IMR-90 (cell line): ENCODE measurements at places on chromosomes 5 and 9. TPM values are rescaled to one million over a fixed set of nuclear protein-coding genes. Genes with fewer than 3 reads are reported as not detected.

The FAM163B gene
- total RNA-seq: not detected in 2 replicates

The FLT4 gene
- total RNA-seq: under 0.01 and 0.28 TPM in 2 replicates

The IL13 gene
- total RNA-seq: not detected in 2 replicates

The PCDHA11 gene
- total RNA-seq: under 0.01 TPM in 1 of 2 replicates, not detected in the other

The HSPB3 gene
- total RNA-seq: 0.54 TPM in 1 of 2 replicates, not detected in the other

The CHSY3 gene
- 1.3 and 1.4 TPM in 2 replicates for total RNA-seq

The GABRB2 gene
- not detected in 2 replicates for total RNA-seq

The DCAF12 gene
- 6.9 and 7.2 TPM in 2 replicates for total RNA-seq

The PCDHGA3 gene
- total RNA-seq: 1.4 and 1.7 TPM in 2 replicates

The LRRC70 gene
- 0.36 and 0.83 TPM in 2 replicates for total RNA-seq

The ADGRD2 gene
- total RNA-seq: not detected in 2 replicates

The HMCN2 gene
- total RNA-seq: not detected in 2 replicates

The PCA3 gene
- not detected in 2 replicates for total RNA-seq

The EIF4E1B gene
- total RNA-seq: not detected in 2 replicates

The TXNDC8 gene
- not detected in 2 replicates for total RNA-seq

The PHF24 gene
- not detected in 2 replicates for total RNA-seq

The SLC6A7 gene
- under 0.01 TPM in 1 of 2 replicates, not detected in the other for total RNA-seq

The PCDHGA6 gene
- 4.1 and 4.2 TPM in 2 replicates for total RNA-seq

The FOXD4 gene
- total RNA-seq: 0.18 TPM in 1 of 2 replicates, not detected in the other

The PCDHGA7 gene
- total RNA-seq: 3.3 and 3.4 TPM in 2 replicates

The TMC1 gene
- not detected in 2 replicates for total RNA-seq

The INSL4 gene
- not detected in 2 replicates for total RNA-seq

The PJA2 gene
- total RNA-seq: 70.6 and 112 TPM in 2 replicates

The BTNL8 gene
- not detected in 2 replicates for total RNA-seq

The PCDHA7 gene
- under 0.01 and 0.18 TPM in 2 replicates for total RNA-seq

The GFI1B gene
- total RNA-seq: not detected in 2 replicates

The SPATA31D4 gene
- total RNA-seq: not detected in 2 replicates

The CAMK4 gene
- total RNA-seq: 4.8 and 6.7 TPM in 2 replicates

The PTPN3 gene
- 0.72 and 0.83 TPM in 2 replicates for total RNA-seq

The SLC25A2 gene
- 0.28 TPM in 1 of 2 replicates, not detected in the other for total RNA-seq

The CSF1R gene
- total RNA-seq: under 0.01 and 0.36 TPM in 2 replicates

The DBH gene
- not detected in 2 replicates for total RNA-seq

The PCDHAC2 gene
- not detected in 2 replicates for total RNA-seq

The TXNDC15 gene
- total RNA-seq: 101 and 125 TPM in 2 replicates

The CCDC127 gene
- total RNA-seq: 3.9 and 4.4 TPM in 2 replicates

The AJM1 gene
- 0.18 and 0.28 TPM in 2 replicates for total RNA-seq

The BARX1 gene
- not detected in 2 replicates for total RNA-seq

The SELENOP gene
- total RNA-seq: 0.28 and 1.1 TPM in 2 replicates
